RWPE1 (cell line): ENCODE measurements at places on chromosomes 16 and 17.
A peak's percentile ranks its signal among the peaks of the same experiment; 100 is the strongest.

- DNase-seq, result no peak
Measured at GRCh38 chr16:85590506-85590832, 22.7 kb upstream of the GSE1 start.

DNA sequence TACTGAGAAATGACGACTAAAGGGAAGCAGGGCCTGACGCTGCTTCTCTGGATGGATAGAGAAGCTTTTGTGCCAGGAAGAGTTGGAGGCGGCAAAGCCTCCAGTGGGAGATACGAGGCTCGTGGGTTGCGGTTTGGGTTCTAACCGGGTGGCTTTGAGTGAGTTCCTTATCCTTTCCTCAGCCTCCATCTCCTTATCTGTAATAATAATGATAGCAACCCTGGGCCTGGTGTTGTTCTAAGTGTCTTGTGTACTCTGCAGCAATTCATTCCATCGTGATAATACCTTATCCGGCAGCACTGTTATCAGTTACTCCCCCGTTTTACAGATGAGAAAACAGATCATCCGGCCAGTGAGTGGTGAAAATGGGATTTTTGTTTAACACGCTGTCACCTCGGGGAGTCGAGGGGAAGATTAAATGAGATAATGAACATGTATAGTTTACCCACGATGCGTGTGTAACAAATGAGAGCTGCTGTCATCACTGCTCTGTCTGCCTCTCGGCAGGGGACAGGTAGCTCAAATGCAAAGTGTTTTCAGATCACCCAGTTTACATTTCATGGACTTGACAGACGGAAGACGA is 52.0 kb upstream of the LHX1 start:
- DNase-seq, result no peak

- DNase-seq, result no peak
Measured at GRCh38 chr16:68902969-68903345, 59.6 kb downstream of the TANGO6 start.

GRCh38 chr17:17944242-17944641 is 28.0 kb downstream of the TOM1L2 start:
- no peak for DNase-seq

DNA sequence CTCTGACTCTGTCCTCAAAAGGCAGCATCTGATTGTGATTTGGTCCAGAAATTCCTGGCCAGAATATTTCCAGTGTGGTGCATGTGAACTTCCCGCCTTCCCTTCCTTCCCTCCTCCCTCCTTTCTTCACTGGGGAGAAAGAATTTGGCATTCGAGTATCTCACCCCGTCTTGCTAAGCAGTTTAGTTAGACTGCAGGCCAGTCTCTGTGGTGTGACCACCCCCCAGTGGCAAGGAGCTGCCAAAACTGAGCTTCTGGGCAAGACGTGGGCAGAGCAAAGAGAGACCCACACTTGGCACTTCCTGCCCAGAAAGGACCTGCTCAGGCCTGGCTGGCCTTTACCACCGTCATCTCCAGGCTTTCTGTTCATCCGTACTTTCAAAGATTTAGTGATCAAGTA is 36.4 kb downstream of the SNX20 start:
- DNase-seq, result peak; percentile 55

- no peak for DNase-seq
Measured at GRCh38 chr16:86951041-86951822, 366.0 kb downstream of the C16orf95 start.

DNA sequence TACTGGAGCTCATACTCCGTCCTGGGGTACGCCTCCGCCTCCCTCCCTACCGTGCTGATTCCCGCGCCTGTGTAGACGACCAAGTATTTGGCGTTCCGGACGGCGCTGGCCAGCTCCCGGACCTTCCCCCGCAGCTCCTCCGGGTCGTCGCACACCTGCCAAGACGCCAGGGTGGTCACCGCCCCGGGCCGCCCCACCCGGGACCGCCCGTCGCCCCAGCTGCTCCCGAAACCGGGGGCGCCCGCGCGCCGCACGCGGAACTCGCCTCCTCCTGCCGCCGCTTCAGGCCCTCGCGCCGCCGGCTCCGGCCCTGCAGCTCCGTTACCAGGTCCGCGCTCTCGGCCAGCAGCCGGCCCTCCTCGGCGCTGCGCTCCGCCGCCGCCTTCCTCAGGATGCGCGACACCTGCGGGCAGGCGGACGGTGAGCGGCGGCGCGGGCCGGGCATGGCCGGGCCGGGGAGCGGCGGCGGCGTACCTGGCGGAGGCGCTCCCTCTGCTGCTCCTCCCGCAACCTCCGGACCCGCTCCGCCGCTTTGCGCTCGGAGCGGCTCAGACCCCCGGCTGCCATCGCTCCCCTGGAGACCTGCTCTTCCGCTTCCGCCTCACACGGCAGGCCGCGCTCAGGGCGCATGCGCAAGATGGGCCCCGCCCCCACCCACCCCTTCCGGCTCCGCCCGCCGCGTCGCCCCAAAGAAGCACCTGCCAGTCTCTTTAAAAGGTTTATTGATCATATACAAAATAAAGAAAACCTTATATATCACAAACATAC is at the start of gene SIRT7:
Gene SIRT7 (minus strand): TSS at position 612 of the 768 bp plus-strand sequence. CDS start 45 bp downstream, at position 567.
- DNase-seq, result peak; percentile 87

DNA sequence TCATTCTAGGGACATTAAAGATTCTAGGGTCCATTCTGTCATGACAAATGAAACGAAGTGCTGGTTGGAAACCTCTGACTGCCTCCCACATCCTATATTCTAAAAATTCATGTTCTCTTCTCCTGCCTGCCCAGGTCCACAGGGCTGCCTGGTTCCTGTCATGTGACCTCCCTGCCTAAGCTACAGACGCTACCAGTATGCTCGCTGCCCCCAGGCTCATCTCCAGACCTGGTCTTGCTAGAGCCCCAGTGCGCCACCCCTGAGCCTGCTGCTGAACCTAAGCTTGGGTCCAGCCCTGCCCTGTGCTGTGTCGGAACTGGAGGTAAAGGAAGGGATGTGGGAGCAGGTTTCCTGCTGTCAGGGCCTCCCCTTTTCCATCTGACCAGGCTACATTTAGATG is 231.6 kb upstream of the CDH5 start:
- DNase-seq, result no peak

DNA sequence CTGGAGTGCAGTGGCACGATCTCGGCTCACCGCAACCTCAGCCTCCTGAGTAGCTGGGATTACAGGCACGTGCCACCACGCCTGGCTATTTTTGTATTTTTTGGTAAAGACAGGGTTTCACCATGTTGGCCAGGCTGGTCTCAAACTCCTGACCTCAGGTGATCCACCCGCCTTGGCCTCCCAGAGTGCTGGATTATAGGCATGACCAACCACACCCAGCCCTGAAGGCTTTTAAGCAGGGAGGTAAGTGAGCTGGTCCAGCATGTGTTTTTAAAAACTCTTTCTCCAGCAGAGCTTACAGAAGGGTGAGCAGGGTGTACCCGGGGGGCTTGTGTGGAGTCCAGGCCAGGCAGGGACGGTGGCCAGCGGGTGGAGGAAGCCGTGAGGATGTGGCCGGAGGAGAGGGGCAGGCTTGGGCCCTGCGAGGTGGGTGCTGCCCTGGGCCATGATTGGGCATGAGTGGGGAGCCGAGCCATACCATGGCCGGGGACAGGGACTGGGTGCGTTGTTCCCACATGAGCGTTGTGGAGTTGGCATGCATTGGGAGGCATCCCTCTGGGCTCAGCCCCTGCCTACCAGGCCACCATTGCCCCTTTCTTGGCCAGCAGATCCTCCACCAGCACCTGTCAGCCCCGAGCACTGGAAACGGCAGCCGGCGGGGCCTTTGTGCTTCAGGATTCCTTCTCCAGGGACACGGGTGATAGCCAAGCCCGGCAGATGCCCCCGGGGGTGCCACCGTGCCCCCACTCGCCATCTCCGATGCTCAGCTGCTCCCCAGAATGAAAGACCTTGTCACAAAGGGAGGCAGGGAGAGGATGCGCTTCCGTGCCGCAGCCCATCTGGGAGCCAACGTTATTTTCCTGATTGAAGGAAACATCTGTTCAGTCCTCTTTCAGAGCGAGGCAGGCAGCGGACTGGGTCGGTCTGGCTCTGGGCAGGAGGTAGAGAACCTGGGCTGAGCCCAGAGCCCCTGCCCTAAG is 64.5 kb downstream of the RAI1 start:
- DNase-seq, result no peak

- peak; percentile 43 for DNase-seq
Measured at GRCh38 chr17:37642681-37643080, 565 bp downstream of the DDX52 start.

GRCh38 chr16:2761472-2761871 is 9.0 kb downstream of the SRRM2 start:
- DNase-seq, result no peak

GRCh38 chr17:45342871-45343526 is 26.2 kb upstream of the MAP3K14 start:
- DNase-seq, result no peak

- no peak for DNase-seq
Measured at GRCh38 chr17:3963237-3964201, 718 bp downstream of the ATP2A3 start.

DNA sequence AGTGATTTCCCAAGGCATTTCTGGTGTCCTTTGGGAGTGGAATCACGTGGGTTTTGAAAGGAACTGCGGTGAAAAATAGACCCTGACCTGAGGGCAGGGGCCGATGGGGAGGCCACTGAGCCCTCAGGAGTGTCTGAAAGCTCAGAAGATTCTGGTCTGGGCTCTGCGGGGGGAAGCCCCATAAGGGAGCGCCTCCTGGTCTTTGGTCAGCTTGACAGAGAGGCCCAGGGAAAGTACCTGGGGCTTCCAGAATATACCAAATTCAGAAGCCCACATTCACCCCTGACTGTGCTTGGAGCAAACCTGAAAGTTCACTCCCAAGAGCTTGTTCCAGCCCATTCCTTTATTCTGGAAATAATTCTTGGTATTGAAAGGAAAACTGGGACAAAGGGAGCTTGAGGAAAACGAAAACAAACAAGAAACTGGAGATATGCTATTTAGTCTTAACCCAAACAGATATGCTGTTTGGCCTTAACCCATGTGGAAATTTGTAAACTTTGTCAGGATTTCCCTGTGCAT is 23.2 kb upstream of the NAGLU start:
- no peak for DNase-seq

GRCh38 chr16:89623511-89624261 is 10.2 kb downstream of the DPEP1 start:
- DNase-seq, result no peak

DNA sequence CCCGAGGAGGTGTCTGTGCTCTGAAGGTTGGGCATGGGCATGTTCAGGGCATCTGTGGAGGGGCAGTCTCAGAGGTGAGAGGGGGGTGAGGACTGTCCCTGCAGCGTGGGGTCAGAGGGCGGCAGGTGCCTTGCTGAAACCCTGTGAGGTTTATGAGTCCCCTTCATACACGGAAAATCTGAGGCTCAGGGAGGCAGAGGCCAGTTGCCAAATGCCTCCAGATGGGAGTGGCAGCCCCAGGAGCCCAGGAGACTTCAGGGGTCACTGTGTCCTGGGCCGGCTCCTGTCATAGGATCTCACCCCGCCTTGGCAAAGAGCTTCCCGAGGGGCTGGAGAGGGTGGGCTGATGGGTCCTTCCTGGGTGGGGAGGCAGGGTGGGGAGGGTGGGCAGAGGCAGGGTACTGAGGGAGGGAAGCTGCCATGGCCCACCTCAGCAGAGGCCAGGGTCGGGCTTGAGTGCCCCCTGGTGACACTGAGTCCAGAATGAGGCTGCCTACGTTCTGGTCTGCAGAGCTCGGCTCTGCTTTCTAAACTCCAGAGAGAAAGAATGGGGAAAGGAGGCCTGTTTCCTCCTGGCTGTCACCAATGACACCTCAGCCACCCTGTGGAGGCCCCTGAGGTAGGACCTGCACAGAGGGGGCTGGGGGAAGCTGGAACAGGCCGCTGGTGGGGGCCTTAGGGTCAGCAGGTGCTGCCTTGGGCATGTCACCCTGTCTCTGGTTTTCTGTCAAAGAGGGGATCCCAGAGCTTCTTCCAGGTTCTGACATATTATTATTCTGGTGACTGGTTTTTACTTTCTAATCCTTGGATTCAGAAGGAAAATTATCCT is 1.1 kb downstream of the LGALS9 start:
- DNase-seq, result no peak

DNA sequence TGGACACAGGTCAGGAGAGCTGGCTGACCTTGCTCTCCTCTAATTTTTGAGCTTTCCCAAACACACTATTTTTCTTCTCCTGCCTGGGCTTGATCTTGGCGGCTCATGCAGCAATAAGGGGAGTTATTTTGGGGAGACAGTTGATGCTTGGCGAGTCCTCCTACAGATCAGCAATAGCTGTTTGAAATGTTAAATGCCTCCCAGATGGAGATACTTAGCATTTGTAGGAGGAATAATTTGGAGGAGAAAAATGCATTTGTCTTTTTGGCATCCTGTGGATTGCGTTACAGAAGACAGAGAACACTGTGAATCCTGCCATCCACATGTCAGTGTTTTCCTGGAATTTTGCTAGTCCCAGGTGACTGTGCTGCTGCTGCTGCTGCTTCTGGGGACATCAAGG is 328.0 kb upstream of the XYLT1 start:
- DNase-seq, result no peak

- DNase-seq, result no peak
Measured at GRCh38 chr16:16014329-16015224, 65.2 kb downstream of the ABCC1 start.

GRCh38 chr16:649631-650030 is 466 bp downstream of the WDR90 start:
- no peak for DNase-seq

GRCh38 chr16:4384509-4384942 is 12.9 kb downstream of the VASN start:
- no peak for DNase-seq

- DNase-seq, result no peak
Measured at GRCh38 chr17:71511266-71511995, 609.4 kb upstream of the SOX9 start.

- no peak for DNase-seq
Measured at GRCh38 chr17:69361156-69361555, 34.2 kb upstream of the ABCA5 start.

GRCh38 chr17:42365136-42365535 is 23.1 kb downstream of the STAT3 start:
- no peak for DNase-seq

GRCh38 chr16:15682105-15682570 is 32.1 kb downstream of the NDE1 start:
- peak; percentile 50 for DNase-seq

DNA sequence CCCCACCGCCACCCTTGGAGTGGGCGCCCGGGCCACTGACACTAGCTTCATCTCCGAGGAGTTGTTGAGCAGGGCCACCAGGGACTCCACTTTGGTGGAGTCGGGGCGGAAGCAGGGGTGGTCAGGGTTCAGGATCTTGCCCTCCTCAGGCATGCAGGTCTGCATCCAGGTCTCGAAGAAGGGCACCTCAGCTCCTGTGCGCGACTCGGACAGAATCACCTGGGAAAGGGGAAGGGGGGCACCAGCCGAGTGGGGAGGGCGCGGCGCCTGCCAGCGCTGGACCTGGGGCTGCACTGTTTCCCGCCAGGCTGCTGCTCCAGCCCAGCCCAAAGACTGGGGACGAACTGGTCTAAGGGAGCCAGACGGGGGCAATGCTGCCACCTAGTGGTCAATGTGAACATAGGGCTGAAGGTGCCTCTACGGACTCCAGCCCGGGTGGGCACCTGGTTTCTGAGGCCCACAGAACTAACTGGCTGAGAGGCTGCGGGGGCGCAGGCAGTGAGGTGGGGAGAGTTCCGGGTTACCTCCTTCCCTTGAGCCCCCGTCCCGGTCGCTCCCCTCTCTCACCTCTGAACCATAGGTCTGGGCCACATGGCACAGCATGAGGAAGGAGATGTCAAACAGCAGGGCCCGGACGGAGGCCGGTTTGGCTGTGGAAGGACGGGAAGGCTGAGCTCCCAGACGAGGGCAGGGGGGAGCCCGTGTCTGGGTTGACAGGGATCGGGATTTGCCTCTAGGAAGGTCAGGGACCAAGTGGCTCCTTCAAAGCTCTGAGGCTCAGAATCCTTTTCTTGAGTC is 11.8 kb downstream of the CSF3 start:
- peak; percentile 86 for DNase-seq

- DNase-seq, result no peak
Measured at GRCh38 chr17:72931635-72932034, 160.9 kb downstream of the SLC39A11 start.

- no peak for DNase-seq
Measured at GRCh38 chr17:15456496-15456895, 10.9 kb downstream of the CDRT4 start.
